ENCODE measurements at places on chromosomes 7 and 10.

- DNase-seq, result peak; percentile 19
These were observed 493.4 kb upstream of the ZMIZ1 start for GRCh38 chr10:78575400-78575799.

- no peak for DNase-seq
These were observed 337.2 kb downstream of the C7orf25 start for GRCh38 chr7:42574685-42575084.

- DNase-seq, result peak; percentile 10
These were observed 398.2 kb downstream of the DNAJB6 start for GRCh38 chr7:157734676-157735640.

DNA sequence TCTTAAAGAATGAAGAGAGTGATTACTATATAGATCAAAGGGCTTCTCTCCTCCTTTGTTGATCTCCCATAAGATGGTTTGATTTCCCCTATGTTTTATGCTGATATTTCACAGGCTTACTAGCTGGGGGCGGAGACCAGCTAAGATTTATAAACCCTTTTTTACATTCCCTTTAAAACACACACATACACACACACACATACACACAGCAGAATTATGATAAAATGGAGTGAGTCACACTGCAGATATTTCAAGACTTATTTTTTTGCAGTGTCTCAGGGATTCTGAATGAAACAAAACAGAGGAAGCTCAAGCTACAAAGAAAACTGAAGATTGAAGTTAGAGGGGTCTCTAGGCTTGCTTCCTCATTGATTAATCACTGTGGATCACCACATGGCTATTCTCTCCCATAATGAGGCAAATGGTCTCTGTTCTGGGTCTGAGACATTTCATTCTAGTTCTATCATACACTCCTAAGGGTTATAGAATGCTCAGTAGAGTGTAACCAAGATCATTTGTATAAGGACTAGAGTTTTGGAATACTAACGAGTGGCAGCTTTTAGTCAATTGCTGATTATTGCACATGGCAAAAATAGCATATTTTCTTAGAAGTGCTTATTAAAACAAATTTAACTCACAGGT is 18.6 kb downstream of the INA start:
- no peak for DNase-seq

DNA sequence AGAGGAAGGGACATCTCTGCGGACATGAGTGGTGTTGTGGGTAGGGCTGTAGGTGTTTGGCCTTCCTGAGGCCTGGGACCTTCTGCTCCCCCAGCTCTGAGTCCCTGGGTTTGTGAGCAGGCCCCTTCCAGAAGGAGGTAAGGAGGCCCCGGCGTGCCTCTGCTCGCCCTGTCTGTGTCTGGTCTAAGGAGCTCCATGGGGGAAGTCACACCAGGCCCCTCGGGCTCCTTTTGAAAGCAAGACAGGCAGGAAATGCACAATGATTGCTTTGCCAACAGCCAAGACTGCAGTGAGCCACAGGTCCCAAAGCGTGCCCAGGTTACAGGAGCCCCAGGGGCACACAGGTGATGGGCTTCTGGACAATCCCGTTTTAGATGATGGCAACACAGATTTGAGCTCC is 89.5 kb downstream of the FAM53B start:
- no peak for DNase-seq

- no peak for DNase-seq
These were observed 156.3 kb downstream of the LCOR start for GRCh38 chr10:96988426-96988825.

DNA sequence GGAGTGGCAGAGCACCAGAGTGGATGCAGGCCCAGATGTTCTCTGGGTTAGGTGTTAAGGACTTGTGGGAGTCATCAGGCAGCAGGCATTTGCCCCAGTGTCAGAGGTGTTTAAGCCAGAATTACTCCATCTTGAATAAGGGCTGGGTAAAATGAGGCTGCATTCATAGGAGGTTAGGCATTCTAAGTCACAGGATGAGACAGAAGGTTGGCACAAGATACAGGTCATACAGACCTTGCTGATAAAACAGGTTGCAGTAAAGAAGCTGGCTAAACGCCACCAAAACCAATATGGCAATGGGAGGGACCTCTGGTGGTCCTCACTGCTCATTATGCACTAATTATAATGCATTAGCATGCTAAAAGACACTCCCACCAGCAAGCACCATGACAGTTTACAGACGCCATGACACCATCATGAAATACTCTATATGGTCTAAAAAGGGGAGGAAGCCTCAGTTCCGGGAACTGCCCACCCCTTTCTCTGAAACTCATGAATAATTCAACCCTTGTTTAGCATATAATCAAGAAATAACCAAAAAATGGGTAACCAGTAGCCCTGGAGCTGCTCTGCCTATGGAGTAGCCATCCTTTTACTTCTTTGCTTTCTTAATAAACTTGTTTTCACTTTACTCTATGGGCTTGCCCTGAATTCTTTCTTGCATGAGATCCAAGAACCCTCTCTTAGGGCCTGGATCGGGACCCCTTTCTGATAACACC is 882 bp upstream of the LRRC61 start:
- no peak for DNase-seq

DNA sequence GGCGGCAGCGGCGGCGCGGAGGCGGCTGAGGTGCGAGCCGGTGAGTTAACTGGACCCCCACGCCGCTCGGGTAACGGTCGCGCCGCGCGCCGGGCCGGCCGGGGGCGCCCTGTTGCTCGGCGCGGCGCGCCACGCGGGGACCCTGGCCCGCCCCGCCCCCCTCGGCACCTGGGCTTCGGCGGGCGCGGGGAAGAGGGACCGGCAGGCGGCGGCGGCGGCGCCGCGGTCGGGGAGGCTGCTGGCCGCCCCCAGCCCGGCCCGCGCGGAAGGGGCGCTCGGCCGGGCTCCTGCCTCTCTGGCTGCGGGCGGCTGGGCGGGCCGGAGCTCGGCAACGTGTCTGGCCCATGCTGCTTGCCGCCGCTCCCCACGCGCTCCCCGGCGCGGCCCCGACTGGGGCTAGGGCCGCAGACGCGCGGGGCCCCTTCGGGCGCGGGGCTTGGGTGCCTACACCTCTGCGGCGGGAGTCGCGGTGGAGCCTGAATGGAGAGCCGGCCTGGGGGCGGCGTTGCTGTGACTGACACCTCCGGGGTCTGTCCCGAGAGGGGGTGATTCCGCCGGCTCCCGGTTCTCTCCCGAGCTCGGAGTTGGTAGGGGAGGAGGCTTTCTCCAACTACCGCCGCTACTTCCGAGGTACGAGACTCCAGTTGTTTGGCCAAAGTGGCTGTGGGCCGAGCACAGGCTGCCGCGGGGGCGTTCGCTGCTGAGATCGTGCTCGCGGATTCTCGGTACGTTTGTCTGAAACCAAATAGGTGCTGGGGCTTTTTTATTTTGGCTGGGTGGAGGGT is 494 bp downstream of the PALS2 start:
- peak; percentile 55 for DNase-seq

DNA sequence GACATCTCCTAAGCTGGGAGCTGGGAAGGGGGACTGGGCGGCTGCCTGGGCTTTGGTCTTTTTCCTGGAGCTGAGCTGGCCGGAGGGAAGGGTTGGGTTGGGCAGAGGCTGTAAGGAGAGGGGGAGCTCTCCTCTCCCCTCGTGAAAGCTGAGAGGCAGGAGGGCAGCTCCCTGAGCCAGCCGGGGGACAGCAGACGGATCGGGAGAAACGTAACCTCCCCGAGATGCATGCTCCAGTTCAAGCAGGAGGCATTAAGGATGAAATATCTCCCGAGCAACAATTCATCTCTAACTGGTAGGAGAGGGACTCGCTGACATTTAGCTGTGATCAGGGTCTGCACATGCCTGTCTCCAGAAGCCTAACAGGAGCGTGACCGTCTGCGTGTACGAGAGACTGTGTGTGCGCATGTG is 19.9 kb upstream of the LBX1 start:
- DNase-seq, result no peak

GRCh38 chr7:138195151-138195571 is 118.9 kb downstream of the AKR1D1 start:
- no peak for DNase-seq

GRCh38 chr7:156540619-156541165 is 99.9 kb upstream of the RNF32 start:
- no peak for DNase-seq

DNA sequence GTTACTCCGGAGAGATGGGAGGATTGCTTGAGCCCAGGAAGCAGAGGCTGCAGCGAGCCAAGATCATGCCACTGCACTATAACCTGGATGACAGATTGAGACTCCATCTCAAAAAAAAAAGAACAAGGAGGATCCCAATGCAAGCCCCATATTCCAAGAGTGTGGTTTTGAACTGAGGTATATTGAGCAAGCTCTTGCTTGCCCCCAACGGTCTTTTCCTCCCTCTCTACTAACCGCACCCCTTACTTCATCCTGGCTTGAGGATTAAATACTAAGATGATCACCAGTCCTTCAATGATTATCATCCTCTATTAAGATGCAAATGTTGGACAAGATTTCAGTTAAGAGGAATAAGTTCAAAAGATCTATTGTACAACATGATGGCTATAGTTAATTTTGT is 12.5 kb upstream of the SRGN start:
- no peak for DNase-seq

GRCh38 chr7:87810130-87810529 is 66.0 kb downstream of the SLC25A40 start:
- DNase-seq, result peak; percentile 26

DNA sequence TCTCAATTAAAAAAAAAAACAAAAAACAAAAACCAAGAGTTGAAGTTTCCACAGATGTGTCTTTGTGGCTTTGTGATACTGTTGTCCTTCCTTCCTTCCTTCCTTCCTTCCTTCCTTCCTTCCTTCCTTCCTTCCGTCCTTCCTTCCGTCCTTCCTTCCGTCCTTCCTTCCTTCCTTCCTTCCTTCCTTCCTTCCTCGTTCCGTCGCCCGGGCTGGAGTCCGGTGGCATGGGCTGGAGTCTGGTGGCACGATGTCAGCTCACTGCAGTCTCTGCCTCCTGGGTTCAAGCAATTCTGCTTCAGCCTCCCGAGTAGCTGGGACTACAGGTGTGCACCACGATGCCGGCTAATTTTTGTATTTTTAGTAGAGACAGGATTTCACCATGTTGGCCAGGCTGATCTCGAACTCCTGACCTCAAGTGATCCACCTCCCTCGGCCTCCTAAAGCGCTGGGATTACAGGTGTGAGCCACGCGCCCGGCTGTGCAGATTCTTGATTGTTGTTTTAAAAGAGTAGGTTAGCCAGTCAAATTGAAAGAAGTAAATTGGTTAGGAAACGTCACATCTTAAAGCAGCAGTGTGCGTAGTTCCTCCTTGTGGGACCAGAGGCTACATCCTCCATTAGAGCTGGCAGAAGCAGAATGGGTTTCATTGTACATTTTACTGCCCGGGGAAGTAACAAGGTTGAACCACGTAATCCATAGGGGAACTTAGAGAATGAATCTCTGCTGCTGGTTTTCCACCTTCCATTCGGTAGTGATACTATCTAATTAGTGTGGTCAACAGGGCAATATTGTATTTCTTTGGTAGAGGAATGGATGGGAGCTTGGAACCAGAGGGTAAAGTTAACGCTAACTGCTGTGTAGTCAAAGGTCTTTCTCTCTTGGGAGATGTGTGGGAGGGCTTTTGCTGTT is 20.6 kb downstream of the DNAJB6 start:
- DNase-seq, result no peak

DNA sequence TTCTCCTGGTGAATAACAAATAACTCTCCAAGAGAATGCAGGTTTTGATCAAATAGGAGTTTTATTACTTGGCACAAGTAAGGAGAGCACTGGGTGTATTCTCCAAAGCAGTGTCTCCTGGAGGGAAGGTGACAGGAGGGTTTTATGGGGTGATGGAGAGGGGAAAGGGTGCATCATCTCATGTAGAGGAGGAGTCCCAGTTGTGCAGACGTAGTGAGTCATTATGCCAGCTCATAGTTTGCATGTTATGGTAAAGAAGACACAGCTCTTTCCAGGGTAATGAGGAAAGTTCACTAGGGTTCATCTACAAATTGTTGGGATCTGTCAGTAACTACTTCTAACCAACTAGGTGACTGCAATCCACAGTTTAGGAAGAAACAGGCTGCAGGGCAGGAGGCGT is 347.9 kb upstream of the MEOX2 start:
- DNase-seq, result no peak

All from NCI-H2081 (cell line).